MCF 10A (cell line): ENCODE measurements at places on chromosomes 1 and 21. TPM values are rescaled to one million over a fixed set of nuclear protein-coding genes. Genes with fewer than 3 reads are reported as not detected.

- DNase-seq = no peak
Measured at GRCh38 chr1:211648980-211649934, 26.2 kb downstream of the NEK2 start.

GRCh38 chr21:38729754-38730379 is 75.9 kb upstream of the ETS2 start:
- DNase-seq = no peak

DNA sequence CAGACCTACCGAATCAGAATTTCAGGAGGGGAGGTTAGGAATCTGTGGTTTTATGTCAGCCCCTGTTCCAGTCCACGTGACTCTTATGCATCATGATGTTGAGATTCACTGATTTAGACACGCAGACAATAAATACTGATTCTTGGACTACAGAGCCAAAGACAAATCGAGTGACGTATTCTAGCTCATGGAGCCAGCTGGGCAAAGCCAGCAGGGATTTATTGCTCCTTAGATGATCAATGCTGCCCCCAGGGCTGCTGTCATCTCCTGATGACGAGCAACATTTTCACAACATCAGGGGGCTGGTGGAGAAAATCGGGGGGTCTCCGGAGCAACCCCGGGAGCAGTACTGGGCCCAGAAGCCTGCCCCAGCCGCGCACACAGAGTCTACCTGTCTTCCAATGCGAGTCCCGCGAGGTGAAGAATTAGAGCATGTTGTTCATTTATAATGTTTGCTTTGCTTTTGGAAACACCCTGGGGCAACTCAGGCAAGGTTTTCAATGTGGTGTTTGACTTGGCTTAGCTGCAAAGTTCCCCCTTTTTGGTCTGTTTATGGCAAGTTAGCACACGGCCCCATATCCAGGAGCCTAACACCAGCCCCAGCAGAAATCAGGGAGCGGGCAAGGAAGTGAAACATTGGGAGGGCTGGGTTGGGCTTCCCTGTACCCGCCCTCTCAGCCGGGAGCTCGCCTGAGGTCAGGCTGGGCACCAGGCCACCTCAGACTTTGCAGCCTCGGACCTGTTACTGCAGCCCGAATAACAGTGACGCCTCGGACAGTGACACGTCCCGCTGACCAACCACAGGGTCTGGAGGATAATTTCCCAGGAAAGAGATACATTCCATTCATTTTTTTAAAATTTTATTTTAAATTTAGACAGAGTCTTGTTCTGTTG is 19.9 kb upstream of the CLDN14 start:
- peak; percentile 60 for DNase-seq

DNA sequence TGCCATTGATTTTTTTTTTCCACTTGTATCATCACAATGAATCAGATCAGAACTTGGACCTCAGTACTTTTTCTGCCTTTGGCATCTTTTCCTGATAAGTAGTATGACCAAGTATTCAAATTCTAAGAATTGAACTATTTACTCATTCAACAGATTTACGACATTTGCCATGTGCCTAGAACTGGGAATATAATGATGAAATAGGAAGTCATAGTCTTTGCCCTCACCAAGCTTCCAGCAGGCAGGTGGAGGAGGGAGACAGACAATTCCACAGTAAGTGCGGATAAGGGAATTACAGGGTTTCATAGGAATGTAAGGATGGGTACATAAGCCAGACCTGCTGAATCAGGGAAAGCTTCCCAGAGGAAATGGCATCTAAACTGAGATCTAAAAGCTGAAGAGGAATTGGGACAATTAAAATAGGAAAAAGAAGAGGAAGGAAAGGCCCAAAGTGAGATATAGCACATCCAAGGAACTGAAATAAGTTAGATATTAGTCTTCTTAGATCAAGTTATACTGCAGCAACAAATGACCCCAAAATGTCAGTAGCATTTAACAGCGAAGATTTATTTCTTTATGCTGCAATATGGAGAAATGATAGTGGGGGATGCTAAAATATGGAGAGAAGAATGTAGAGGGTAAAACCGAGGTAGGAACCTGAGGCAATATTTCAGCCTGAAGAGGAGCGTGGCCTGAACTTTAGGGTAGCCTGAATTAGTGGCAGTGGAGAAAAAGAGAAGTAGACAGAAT is 5.3 kb upstream of the DDX59 start:
- DNase-seq = peak; percentile 71

DNA sequence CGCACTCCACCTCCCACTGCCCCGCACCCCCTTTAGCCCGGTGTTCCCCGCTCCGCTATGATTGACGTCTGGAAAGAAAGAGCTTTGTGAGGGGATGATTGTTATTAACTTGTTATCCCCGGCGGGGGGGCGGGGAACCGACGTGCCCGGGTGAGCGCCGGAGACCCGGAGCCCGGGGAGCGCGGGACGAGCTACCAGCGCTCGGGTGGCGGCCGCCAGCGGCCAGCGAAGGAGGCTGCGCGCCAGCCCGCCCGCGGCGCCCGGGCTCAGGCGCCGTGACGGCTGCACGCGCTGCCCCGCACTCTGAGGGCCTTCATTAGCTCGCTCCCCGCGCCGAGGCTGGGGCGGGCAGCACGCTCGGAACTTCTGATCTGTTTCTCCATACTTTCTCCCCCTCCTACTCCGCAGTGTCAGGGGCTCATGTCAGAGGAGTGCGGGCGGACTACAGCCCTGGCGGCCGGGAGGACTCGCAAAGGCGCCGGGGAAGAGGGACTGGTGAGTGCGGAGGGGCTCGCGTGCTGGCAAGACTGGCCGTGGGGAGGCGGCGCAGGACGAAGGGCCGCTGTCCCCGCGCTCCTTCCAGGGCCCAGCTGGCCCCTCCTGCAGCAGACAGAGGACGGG is 2.1 kb downstream of the LHX8 start:
- no peak for DNase-seq

DNA sequence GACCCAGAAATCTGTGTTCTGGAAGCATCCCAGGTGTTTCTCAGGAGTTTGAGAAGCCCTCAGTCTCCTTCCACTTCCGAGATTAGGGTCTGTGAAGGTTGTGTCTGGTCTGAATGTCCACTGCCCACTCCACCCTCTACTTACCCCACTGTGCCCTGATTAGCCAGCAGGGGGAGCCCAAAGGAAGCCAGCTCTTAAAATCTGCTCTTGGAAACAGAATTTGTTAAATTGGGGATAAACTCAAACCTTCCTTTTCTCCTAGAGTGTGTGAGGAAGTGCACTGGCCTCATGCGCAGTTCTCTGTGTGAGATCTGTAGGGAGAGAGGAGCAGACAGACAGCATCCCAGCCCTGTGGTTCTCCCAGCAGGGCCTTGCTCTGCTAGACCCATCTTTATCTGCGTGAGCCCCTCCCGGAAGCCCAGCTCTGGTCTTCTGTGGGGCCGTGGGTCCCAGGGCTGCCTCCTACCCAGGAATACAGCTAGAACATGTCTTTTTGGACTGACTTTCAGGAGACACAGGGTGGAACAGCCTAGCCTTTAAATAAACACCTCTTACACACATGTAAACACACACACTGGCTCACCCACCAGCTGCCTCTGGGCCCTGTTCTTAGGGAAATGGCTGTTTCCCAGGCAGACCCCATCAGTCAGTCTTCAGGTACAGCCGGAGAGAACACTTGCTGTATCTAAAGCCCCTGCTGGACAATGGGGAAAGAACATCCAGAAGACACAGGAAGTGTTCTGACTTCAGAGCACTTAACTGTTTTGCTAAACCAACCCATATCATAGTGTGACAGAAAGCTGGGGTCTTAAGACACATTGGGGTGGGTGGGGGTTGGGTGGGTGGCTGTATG is 52.2 kb downstream of the SMYD2 start:
- peak; percentile 79 for DNase-seq

- no peak for DNase-seq
Measured at GRCh38 chr1:63873751-63874150, 99.9 kb downstream of the ROR1 start.

GRCh38 chr1:160711602-160712311 is at the start of gene CD48:
Gene CD48, minus strand, starts transcription at chr1:160711822. Its CDS starts 59 bp downstream, at chr1:160711763.
- no peak for DNase-seq

GRCh38 chr1:19892129-19892528 is 9.9 kb downstream of the OTUD3 start:
- DNase-seq = no peak

GRCh38 chr21:37658817-37659458 is 257.3 kb downstream of the KCNJ6 start:
- DNase-seq = peak; percentile 83

GRCh38 chr1:145891587-145892485 is 6.2 kb upstream of the ANKRD35 start:
- DNase-seq = peak; percentile 100

GRCh38 chr1:166843769-166844596 is 4.7 kb downstream of the POGK start:
- DNase-seq = no peak

DNA sequence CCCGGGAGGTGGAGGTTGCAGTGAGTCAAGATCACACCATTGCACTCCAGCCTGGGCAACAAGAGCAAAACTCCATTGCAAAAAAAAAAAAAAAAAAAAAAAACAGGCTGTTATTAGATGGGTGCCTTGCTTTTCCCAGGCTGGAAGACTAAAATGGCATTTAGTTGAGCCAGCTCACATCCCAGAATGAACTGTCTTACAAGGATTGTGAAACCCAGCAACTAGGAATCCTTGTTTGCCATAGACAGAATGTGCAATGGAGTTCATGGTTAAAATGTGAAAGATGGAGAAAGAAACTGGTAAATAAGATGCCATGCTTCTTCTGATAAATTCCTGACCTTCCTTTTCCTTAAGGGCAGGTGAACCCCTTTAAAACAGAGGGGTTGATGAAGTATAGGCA is 215.8 kb upstream of the GREM2 start:
- DNase-seq = no peak

DNA sequence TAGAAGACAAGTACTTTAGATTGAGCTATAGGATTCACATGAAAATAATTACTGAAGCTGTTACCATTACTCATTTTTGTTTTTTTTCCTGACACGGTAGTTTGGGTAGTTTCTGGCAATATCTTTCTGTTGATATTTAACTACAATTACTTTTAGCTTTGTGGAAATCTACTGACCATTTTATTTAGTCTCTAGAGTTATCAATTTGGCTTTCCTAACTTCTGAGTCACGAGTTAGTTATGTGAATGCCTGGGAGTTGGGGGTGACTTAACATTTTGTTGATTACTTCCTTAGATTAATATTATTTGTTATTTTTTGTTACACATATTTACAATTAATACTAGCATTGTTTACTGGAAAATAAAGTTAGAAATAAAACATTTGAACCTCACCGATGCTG is 160.6 kb downstream of the HMCN1 start:
- peak; percentile 11 for DNase-seq

- DNase-seq = no peak
Measured at GRCh38 chr1:155168456-155169210, 4.5 kb downstream of the KRTCAP2 start.

DNA sequence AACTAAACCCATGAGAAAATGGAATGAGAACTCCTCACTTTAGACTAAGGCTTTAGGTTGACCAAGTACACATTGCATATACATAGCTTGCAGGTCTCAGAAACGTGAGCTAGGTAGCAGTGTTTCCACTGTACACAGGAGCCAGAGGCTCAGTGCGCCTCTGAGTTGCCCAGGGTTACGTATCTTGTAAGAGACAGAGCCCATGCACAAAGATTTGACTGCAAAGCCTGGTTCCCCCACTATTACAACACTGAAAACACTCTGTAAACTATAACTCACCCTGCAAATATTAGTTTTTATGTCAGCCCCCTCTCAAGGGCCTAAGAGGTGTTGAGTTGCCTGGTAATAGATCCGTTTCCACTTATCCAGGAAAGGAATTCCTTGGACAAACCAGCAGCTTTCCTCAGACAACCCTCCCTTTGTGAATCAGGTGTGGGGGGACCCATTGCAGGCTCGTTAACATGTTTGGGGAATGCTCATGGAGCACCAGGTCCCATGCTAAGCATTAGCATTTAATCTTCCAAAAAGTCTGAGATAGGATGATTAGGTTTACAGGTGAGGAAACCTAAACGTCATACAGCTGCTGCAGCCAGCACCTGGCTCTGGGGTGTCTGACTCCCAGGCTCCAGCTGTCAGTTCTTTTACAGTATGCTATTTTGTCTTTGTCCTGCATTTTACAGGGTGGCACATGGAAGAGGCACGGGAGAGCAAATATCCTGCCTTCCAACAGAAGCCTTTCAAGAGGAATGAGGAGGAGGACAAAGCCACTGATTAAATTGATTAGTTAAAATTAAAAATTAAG is 25.7 kb downstream of the TENT5C start:
- no peak for DNase-seq

GRCh38 chr1:200795156-200795555 is 56.5 kb downstream of the CAMSAP2 start:
- peak; percentile 42 for DNase-seq

The TDRKH gene
- 5.6 and 10.6 TPM in 2 replicates for total RNA-seq

The CTSS gene
- total RNA-seq = 0.75 and 0.86 TPM in 2 replicates

The MXRA8 gene
- not detected in 2 replicates for total RNA-seq

The HSD3B1 gene
- not detected in 2 replicates for total RNA-seq

The OR6K3 gene
- not detected in 2 replicates for total RNA-seq

The ZNF683 gene
- not detected in 2 replicates for total RNA-seq
